ENCODE measurements at places on chromosomes 12 and 14. TPM values are rescaled to one million over a fixed set of nuclear protein-coding genes. Genes with fewer than 3 reads are reported as not detected.

BDKRB1 gene
- total RNA-seq = 0.86 TPM

INHBE gene
- not detected for total RNA-seq

SVOP gene
- not detected for total RNA-seq

KRT85 gene
- total RNA-seq = not detected

DDX55 gene
- 30.7 TPM for total RNA-seq

MDM1 gene
- total RNA-seq = 6.7 TPM

PIANP gene
- total RNA-seq = 0.97 TPM

ZCRB1 gene
- total RNA-seq = 57.9 TPM

TDG gene
- 33.2 TPM for total RNA-seq

PLEKHD1 gene
- not detected for total RNA-seq

RBM23 gene
- 62.5 TPM for total RNA-seq

SLC10A1 gene
- total RNA-seq = not detected

ACSM4 gene
- total RNA-seq = not detected

BDKRB2 gene
- 1.9 TPM for total RNA-seq

GUCY2C gene
- total RNA-seq = not detected

OAS1 gene
- total RNA-seq = 68.6 TPM

SYNDIG1L gene
- not detected for total RNA-seq

NKX2-1 gene
- not detected for total RNA-seq

AHNAK2 gene
- total RNA-seq = 200 TPM

CHST11 gene
- total RNA-seq = 23.6 TPM

DYNLL1 gene
- total RNA-seq = 634 TPM

GRIN2B gene
- total RNA-seq = 4.5 TPM

CLEC2B gene
- 1.5 TPM for total RNA-seq

All from A549 treated with ZK216348 at 1 μM for 4 hours (cell line).